ENCODE measurements at places on chromosomes 16 and 17.

GRCh38 chr17:5044630-5045029 lies 9.4 kb upstream of the SLC52A1 start:
- DNase-seq = no peak

- DNase-seq = no peak
These were observed 67.2 kb downstream of the PARN start for GRCh38 chr16:14562691-14563491.

GRCh38 chr16:12078405-12079280 lies 102.1 kb downstream of the SNX29 start:
- no peak for DNase-seq

GRCh38 chr17:21512307-21513011 lies 136.3 kb downstream of the KCNJ12 start:
- DNase-seq = no peak

GRCh38 chr16:52193441-52193840 lies 353.5 kb downstream of the TOX3 start:
- no peak for DNase-seq

GRCh38 chr17:62125307-62125706 lies 60.2 kb upstream of the MED13 start:
- DNase-seq = no peak

DNA sequence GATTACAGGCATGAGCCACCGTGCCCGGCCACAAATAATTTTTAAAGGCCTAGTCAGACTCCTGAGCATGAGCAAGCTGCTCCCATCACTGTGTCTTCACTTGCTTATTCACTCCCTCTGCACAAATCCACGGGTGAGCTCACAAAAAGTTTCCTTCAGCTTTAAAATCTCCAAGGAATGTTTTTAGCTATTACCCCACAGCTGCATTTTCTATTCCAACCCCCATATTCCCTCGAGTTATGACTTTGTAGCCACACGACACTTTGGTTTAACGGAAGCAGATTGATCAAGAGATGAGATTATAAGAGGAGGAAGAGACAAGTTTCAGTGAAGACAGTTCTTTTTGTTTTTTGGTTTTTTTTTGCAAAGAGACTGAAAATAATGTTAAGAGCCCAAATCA lies 49.1 kb upstream of the SLC25A19 start:
- DNase-seq = no peak
